ENCODE measurements at places on chromosomes 4 and X.

DNA sequence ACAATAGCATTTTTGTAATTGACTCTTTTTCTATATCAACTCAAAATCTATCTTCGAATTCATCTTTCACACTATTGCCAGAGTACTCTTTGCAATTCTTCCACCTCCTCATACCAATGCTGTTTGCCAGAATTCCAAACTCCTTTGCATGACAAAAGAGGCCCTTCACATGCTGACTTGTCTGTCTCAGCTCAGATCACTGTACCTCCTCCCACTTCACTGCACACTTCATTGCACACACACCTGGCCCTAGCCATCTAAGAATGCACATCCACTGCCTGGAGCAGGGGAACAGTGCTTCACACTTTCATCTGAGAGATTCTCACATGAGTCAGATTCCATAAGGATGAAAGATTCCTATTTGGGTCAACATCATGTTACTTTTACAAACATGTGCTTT lies 56.5 kb downstream of the PRDM5 start:
- peak; percentile 5 for DNase-seq

DNA sequence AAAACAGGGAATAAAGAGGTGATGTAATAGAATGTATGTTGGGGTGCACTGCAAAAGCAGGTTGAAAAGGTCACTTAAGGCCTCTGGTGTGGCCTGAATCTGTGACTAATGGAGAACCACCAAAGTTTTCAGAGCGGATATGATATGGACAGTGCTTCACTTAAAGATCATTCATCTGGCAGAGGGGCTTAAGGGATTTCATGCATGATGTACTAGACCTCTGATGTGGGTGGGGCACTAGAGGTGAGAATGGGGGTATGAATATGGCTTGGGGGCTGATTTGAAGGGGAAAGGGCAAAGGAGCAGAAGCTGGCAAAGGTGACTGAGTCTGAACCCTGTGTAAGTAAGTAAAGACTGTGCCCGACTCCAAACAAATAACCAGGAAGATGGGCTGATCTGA lies 62.4 kb upstream of the MCF2 start:
- DNase-seq = no peak

GRCh38 chr4:77043507-77044136 lies 32.2 kb downstream of the CCNI start:
- no peak for DNase-seq

GRCh38 chr4:126264839-126265238 lies 950.1 kb downstream of the FAT4 start:
- no peak for DNase-seq

DNA sequence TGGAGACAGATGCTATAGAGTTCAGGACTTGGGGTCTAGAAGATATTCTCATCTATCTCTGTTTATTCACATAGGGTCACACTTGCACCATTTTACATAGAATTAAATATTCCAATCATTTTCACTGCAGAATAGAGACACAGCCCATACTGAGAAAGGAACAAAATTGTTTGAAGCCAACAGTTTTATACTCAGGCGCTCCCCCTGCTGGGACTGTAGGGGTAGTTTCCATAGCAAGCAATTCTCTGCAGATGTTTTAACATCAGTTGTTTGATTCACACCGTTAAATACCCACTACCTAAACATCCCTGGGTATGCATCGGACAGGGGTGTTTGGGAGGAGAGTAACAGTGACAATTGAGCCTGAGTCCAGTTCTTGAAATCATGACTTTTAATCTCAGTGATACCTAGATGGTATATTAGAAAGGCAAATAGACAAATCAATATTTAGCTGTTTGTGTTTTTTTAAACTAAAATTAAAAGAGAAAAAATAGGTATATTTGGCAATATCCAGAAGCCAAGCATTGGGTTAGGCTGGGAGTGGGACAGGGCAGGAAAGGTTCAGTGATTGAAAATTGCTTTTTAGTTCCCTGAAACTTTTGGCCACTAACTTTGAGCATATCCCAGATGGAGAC lies 33.8 kb downstream of the LONRF3 start:
- peak; percentile 10 for DNase-seq

- DNase-seq = no peak
Measured at GRCh38 chr4:14977830-14978229, 24.5 kb upstream of the CPEB2 start.

DNA sequence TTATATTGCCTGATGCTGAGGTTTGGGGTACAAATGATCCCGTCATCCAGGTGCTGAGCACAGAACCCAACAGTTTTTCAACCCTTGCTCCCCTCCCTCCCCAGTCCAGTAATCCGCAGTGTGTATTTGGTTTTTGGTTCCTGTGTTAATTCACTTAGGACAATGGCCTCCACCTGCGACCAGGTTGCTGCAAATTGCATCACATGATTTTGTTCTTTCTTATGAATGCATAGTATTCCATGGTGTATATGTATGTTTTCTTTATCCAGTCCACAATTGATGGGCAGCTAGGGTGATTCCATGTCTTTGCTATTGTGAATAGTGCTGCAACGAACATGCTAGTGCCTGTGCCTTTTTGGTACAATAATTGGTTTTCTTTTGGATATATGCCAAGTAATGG lies 25.4 kb downstream of the GABRQ start:
- no peak for DNase-seq

All from NCI-H1105 (cell line).